Left ventricle myocardium inferior (tissue), 1 donor: ENCODE measurements at places on chromosomes 6 and 20. TPM values are rescaled to one million over a fixed set of nuclear protein-coding genes. Genes with fewer than 3 reads are reported as not detected.

The NR2E1 gene
- not detected for total RNA-seq

The ASIP gene
- total RNA-seq: 32.6 TPM

DNA sequence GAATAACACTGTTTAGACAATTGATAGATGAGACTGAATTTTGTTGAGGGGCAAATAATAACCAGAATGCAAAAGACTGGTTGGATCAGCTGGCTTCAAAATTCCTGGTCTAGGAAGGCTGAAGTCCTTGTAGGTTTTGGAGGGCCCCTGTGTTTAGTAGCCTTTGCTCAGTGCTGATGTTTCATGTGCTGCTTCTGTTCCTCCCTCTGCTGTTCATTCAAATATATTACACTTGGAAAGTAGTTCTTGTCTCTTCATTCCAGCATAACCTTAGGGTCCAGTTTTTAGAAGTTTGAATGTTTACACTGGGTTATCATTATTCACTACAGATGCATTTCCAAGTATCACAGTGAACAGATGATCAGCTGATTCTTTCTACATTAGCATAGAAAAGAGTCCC is 72.5 kb downstream of the FLRT3 start:
- no peaks in the 10 kb centered on the region for H3K36me3 ChIP-seq
- DNase-seq: no peak
- H3K4me1 ChIP-seq: no peaks in the 10 kb centered on the region
- no peaks in the 10 kb centered on the region for H3K27me3 ChIP-seq

- no peak overlapping the region for H3K4me3 ChIP-seq
- peaks cover 8% of the 10 kb centered on the region for H3K4me1 ChIP-seq
- H3K27me3 ChIP-seq: no peaks in the 10 kb centered on the region
- no peaks in the 10 kb centered on the region for H3K36me3 ChIP-seq
- DNase-seq: no peak
- no peak overlapping the region for H3K27ac ChIP-seq
These were observed 231.0 kb upstream of the RAB32 start for GRCh38 chr6:146312608-146313007.

- peaks cover 10% of the 10 kb centered on the region for H3K36me3 ChIP-seq
- no peak overlapping the region for H3K27ac ChIP-seq
- no peaks in the 10 kb centered on the region for H3K4me1 ChIP-seq
- DNase-seq: no peak
- H3K27me3 ChIP-seq: no peaks in the 10 kb centered on the region
These were observed 191.0 kb upstream of the SNX9 start for GRCh38 chr6:157631838-157632614.

DNA sequence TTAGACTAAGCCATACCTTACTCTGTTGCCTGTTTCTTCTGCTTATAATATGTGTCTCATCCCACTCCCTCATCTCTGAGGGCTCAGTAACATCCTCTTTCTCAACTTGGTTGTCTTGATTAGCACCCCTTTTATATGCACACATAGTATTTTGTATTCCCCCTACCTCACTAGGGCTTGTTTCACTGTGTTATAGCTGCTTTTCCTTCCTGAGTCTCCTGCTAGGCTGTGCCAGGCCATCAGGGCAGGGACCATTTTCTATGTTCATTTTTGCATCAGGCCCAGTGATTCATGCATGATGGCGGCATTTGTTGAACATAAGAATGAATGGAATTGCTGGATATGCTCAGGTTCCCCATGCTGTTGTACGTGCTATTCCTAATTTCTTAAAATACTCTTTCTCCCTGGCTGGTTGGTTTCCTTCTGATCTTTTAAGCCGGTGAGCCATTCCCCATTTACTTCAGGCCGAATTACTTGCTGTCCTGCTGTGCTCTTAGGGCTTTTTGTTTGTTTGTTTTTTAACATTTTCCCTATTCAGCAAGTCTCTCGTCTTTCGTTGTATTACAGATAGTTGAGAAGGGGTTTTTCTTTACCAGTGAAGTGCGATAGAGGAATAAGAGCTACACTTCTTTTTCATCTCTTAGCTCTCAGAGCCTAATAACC is 183.2 kb downstream of the CARMIL1 start:
- H3K4me3 ChIP-seq: no peak overlapping the region
- DNase-seq: no peak
- H3K4me1 ChIP-seq: no peaks in the 10 kb centered on the region
- H3K36me3 ChIP-seq: no peaks in the 10 kb centered on the region
- H3K27me3 ChIP-seq: no peaks in the 10 kb centered on the region

- peaks cover 6% of the 10 kb centered on the region for H3K4me1 ChIP-seq
- no peak overlapping the region for H3K27ac ChIP-seq
- H3K36me3 ChIP-seq: no peaks in the 10 kb centered on the region
- no peaks in the 10 kb centered on the region for H3K27me3 ChIP-seq
- no peak overlapping the region for H3K4me3 ChIP-seq
- DNase-seq: no peak
These were observed 45.3 kb upstream of the TRDN start for GRCh38 chr6:123681957-123682462.

GRCh38 chr20:61295682-61296628 is 43.9 kb downstream of the CDH4 start:
- no peak overlapping the region for H3K4me3 ChIP-seq
- H3K27ac ChIP-seq: no peak overlapping the region
- no peaks in the 10 kb centered on the region for H3K4me1 ChIP-seq
- H3K27me3 ChIP-seq: peaks cover 21% of the 10 kb centered on the region
- DNase-seq: no peak
- H3K36me3 ChIP-seq: no peaks in the 10 kb centered on the region

- no peak overlapping the region for H3K4me3 ChIP-seq
- H3K36me3 ChIP-seq: no peaks in the 10 kb centered on the region
- peaks cover 36% of the 10 kb centered on the region for H3K4me1 ChIP-seq
- no peaks in the 10 kb centered on the region for H3K27me3 ChIP-seq
These were observed 31.9 kb upstream of the ZNF217 start for GRCh38 chr20:53625311-53626129.

GRCh38 chr20:50366270-50367103 is 143.7 kb upstream of the PTPN1 start:
- H3K4me3 ChIP-seq: no peak overlapping the region
- H3K36me3 ChIP-seq: no peaks in the 10 kb centered on the region
- DNase-seq: no peak
- H3K27me3 ChIP-seq: no peaks in the 10 kb centered on the region
